Stimulated activated CD8-positive, alpha-beta memory T cell treated with anti-CD3 and anti-CD28 coated beads, Interleukin-15, amount 100 ng/mL, for 4 hours (primary cell): ENCODE measurements at places on chromosomes 1 and 21.

GRCh38 chr1:186757851-186758250 is 70.9 kb upstream of the PLA2G4A start:
- DNase-seq: no peak

DNA sequence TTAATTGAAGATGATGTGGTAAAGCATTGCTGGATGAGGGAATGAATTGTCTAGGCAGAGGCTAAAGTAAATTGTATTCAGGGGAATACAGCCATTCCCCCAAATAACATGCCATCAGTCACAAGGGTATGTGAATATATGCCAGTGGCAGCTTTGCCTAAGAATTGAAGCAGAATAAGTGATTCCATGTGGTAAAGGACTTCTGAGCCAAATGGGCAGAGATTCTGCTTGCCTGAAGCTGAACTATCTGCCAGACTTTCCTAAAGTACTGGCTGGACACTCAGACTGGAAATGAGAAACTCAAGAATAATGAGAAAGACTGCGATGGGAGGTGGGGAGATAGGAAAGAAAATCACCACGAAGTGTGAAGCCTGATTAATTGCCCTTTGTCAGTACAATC is 2.4 kb downstream of the LIX1L start:
- no peak for DNase-seq

DNA sequence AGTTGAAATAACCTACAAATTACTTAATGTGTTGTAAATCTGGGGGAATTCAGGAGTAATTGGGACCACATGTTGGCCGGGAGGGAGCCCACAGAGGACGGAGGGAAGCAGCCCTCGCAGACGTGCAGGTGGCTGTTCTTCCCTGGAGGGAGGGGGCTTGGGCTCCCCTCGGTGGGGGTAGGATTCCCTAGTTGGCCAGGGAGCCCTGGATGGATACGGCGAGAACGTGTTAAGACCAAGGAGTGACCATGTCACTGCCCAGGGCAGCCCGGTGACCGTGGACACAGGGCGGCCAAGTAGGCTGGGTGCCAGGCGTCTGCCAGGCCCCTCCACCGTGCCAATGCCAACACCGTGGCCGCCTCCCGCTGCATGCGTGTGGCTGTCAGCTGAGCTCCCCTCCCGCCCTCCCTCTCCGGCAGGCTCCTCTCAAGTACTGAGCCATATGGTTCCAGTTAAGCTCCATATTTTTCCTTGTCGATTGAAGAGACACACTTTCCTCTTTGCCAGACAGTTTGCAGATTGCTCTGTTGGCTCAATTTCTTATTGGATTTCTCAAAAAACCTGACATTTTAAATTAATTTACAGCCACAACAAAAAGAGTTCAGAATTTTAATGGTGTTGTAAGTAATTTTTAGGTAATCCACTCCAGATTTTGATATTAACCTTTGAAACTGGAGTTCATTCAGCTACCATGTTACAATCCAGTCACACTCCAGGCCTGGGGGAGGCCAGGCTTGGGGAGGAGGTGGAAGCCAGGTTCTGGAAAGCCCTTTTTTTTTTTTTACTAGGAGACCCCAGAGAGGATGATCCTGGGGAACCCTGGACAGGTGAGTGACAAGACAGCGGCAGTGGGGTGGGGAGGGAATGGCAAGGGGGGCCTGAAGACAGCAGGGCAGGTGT is 71.2 kb downstream of the CASZ1 start:
- DNase-seq: no peak

GRCh38 chr1:1264026-1264425 is 9.6 kb downstream of the UBE2J2 start:
- no peak for DNase-seq

GRCh38 chr1:161511018-161511755 is 5.9 kb downstream of the FCGR2A start:
- no peak for DNase-seq
